ENCODE measurements at places on chromosomes 4 and X. TPM values are rescaled to one million over a fixed set of nuclear protein-coding genes. Genes with fewer than 3 reads are reported as not detected.

Gene MAGEB10
- not detected for total RNA-seq

Gene SLC34A2
- total RNA-seq = not detected

Gene RASL11B
- total RNA-seq = 8.8 TPM

Gene CLOCK
- total RNA-seq = 55.7 TPM

Gene SYN1
- total RNA-seq = 0.27 TPM

Gene CDX4
- total RNA-seq = not detected

Gene NAP1L3
- total RNA-seq = 5.0 TPM

Gene FGD1
- total RNA-seq = 4.2 TPM

Gene TMEM271
- not detected for total RNA-seq

Gene PDHA1
- 186 TPM for total RNA-seq

Gene REPS2
- 26.7 TPM for total RNA-seq

Gene GAGE12C
- total RNA-seq = not detected

Gene GAGE12J
- not detected for total RNA-seq

Gene STATH
- total RNA-seq = not detected

Gene NEUROG2
- total RNA-seq = not detected

Gene SMIM31
- not detected for total RNA-seq

Gene TAF7L
- total RNA-seq = not detected

Gene SULT1E1
- not detected for total RNA-seq

Gene CLCN4
- 0.16 TPM for total RNA-seq

Gene AFF1
- 59.7 TPM for total RNA-seq

Gene DCAF8L2
- not detected for total RNA-seq

Gene CLNK
- not detected for total RNA-seq

Gene PNMA5
- total RNA-seq = not detected

Gene SSX4
- not detected for total RNA-seq

Gene PPARGC1A
- total RNA-seq = 43.7 TPM

Gene GAGE1
- not detected for total RNA-seq

Gene HSFX3
- total RNA-seq = not detected

Gene FAM236B
- not detected for total RNA-seq

Gene NUDT10
- total RNA-seq = 3.0 TPM
